ENCODE measurements at places on chromosomes 1 and 21.
A peak's percentile ranks its signal among the peaks of the same experiment; 100 is the strongest.

GRCh38 chr21:45074048-45074817, at the start of gene ADARB1:
TSS of gene ADARB1 (plus strand) at chr21:45074580. CDS start at chr21:45171657, 97,077 bp downstream.
- DNase-seq = no peak

DNA sequence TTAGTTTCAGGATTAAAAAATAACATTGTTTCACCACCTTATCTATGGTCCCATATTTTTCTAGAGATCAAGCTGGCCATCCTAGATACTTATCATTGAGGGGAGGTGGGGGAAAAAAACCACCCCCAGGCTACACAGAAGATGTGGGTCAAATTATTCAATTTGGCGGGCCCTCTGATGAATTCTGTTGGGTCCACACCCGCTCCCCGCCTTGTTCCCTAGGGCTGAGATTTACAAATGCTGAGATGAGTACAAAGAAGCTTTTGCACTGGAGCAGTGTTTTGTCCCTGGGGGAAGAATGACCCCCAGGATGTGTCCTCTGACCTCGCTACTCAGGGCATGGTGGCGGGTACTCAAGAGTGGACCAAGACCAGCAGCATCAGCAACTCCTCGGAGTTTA, 246.9 kb upstream of the TMEM51 start:
- no peak for DNase-seq

DNA sequence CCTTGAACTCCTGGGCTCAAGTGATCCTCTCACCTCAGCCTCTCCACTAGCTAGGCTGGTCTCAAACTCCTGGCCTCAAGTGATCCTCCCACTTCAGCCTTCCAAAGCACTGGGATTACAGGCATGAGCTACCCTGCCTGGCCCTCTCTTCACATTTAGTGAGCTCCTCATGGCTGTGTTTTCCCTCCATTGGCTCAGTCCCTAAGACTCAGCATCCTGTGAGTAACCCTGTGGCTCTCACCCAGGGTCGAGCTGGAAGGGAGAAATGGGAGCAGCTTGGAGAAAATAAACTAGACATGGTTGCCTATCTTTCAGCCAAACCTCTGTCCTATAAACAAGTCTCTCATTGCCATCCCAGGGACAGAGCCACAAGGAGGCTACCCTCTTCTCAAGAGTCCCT, 17.5 kb downstream of the NCF2 start:
- DNase-seq = no peak

DNA sequence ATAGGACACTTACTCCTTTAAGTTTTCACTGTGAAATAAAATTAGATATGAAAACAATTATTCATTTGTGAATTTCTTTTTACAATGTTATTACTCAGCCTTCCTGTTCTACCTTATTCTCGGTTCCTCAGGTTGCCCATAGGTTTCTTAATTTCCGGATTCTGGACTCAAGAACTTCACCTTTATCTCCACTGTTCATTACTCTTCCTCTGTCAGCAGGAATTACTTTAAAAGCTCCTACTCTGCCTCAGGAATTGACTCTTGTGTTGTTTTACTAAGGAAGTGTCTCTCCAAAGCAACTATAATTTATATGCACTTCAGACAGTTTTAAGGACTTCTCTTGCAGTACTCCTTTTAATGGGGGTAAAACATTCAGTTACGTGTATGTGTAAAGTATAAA, 123.8 kb downstream of the OSBPL9 start:
- DNase-seq = no peak

- no peak for DNase-seq
Observed at GRCh38 chr1:222706815-222707214, 5.5 kb downstream of the AIDA start.

- DNase-seq = no peak
Observed at GRCh38 chr1:44263568-44264450, 50.5 kb downstream of the DMAP1 start.

DNA sequence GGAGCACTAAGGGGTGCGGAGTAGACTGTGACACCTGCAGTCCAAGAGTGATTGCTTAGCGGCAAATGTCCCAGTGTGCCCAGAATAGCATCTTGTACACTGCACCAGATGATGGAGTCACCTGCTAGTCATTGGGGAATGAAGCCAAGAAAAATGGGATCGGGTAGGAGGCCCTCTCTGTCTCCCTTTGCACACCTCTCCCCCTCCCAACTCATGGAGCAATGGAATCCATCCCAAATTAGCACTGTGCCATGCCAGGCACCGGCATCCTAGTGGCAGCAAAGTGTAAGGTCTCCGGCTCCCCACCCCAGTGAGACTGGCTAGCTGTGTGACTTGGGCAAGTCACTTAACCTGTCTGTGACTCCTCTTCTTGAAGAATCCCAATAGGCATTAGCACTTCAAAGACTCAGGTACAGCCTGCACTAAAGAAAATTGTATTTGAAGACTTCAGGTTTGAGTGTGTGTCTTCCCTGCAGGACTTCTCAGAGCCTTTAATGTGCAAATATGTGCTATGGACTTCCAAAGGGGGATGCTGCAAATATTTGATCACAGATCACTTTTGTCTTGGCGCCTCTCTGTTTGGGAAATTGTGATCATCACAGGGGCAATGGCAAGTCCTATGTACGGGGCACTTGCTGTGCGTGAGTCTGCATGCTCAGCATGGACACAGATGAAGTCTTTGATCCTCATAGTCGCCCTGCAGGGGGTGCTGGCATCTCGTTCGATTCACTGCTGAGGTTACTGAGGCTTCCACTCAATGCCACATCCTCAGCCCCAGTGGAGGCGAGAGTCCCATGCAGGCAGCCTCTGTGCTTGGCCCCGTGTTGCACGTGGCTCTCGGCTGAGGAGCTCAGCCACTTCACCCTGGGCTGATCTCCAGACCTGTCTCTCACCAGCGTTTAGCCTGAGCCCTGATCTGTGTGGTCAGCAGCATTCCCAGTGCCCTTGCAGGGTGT, 272.9 kb upstream of the C1orf174 start:
- DNase-seq = no peak

- DNase-seq = no peak
Observed at GRCh38 chr1:215358356-215358755, 208.7 kb upstream of the KCTD3 start.

GRCh38 chr1:178796013-178796412, 71.0 kb downstream of the RALGPS2 start:
- no peak for DNase-seq

GRCh38 chr21:35338881-35339632, 290.0 kb upstream of the RUNX1 start:
- no peak for DNase-seq

GRCh38 chr21:32184065-32184464, 94.8 kb downstream of the MIS18A start:
- DNase-seq = no peak

GRCh38 chr1:171256940-171257606, 8.8 kb downstream of the FMO1 start:
- DNase-seq = no peak

GRCh38 chr1:246698466-246699094, 25.6 kb upstream of the SCCPDH start:
- DNase-seq = no peak

- no peak for DNase-seq
Observed at GRCh38 chr1:199087144-199087543, 448.3 kb downstream of the PTPRC start.

DNA sequence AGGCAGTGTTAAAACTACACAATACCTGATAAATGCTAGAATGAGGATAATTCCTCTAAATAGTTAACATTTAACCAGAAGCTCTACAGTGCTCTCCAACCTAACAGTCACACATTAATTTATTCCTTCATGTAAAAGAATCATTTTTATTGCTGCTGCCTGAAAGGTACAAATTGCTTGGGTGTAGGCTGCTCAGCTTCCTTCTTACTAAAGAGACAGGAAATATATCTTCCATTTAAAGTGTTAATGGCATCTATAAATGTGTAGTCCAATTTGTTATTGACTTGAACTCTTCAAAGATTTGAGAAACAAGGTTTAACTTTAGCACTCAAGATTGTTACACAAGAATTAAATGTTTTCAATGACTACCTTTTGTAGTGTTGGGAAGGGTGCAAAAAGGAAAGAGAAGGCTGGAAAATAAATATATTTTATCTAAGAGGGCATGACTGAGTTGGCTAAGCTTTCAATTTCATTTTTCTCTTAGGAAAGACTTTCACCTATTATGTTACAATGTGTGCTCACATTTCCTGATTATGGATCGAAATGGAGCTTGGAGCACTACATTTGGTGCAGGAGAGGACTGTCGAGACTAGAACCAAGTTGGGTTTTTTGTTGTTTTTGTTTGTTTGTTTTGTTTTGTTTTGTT, 105.5 kb upstream of the CACYBP start:
- DNase-seq = no peak

DNA sequence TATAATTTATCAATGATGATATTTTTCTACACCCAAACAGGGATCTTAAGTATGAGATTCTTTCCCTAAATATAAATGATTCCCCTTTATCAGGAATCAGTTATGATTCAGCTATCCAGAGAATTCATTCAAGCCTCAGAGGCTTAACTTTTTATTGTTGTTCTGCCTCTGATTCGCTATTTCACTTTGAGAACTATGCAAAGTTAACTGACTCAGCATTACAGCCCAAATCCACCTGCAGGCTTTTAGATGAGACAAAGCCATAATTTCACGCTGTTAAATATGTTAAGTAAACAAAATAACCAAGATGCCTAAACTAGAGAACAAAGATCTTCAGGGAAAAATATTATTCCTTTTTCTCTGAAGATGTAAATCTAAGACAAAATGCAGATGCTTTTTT, 8.5 kb downstream of the SCYL3 start:
- DNase-seq = no peak

DNA sequence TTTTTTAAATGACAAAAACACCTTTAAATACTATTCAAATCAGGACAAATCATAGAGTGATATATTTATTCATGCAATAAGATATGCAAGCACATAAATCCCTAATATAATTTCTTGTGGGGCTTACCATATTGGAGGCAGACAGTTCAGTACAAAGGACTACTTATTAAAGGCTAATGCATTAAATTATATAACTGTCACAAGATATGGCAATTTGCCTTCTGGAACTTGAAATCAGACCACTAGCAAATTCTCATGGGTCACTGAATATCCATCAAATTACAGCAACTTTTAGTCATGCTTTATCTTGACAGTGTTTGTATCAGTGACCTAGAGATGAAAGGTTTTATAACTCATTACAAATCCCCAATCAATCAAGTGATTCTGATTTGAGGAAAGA, 54.1 kb upstream of the NCAM2 start:
- DNase-seq = no peak

DNA sequence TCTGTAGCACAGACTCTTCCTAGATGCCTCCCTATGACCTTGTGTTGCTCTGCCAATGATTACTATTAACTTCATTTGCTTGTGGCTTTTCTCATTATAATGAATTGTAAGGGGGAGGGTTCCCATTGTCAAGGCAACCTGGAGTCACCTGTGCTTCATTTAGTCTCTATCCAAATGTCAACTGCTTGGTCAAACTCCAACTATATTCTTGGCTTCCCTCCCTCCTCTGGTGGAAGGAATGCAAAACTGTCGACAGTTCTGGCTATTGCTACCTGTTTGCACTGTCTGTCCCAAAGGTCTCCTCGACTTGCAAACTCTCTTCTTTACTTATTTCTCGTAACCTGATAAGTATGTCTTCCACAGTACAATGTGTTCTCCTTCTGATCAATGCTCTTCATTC, 100.3 kb downstream of the CACNA1E start:
- no peak for DNase-seq

- no peak for DNase-seq
Observed at GRCh38 chr1:154865442-154866256, 4.4 kb downstream of the KCNN3 start.

DNA sequence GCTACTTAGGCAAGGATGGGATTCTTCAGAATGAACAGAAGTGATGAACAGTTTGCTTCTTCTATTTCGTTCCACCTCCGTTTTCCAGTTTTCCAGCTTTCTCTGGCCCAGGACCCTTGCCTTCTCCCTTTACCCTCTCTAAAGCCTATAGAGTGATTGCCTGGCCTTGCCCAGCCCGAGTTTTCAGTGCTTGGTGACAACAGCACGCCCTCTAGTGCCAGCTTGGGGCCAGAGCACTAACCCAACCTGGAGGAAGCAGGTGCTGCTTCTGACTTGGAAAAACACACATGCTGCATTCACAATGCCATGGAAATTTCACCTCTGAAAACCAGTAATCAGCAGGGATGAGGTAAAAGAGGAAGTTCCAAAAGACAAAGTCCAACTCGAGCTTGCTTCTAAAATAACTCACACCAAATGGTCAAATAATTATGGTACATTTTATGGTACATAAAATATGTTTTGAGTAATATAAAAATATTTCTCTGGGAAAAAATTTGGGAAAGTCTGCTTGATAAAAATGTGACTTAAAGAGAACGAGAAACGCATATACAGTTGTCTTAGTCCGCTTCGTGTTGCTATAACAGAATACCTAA, 26.1 kb downstream of the UBE2T start:
- peak; percentile 57 for DNase-seq

DNA sequence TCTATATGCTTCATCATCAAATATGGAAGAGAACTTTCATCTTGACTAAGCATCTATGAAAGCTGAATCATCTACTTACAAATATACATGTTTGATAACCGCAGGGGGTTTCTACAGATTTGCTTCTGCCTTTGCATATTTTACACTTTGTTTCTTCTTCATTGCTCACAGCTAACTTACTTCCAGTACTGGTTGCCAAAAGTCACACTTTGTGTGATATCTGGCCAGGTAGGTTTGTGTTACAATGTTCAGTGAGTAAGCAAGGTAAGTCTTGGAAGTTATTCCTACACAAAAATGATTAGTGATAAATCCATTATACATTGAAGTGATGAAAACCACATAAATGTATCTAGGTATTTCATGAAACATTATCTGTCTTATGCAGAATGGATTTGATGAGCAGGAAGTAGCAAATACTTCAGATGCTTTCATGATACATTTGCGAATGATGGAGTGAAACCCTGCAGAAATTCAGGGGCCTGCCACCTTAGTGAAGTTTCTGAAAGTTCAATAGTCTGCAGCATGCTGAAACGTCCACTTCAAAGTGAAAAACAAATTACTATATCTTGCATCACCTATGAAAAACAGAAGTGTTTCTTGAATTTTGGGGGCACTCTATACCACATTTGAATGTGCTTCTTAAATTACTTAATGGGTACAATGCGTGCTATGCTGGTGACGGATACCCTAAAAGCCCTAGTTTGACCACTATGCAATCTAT, 187.3 kb downstream of the ATP6V1G3 start:
- DNase-seq = no peak

GRCh38 chr1:181545395-181545794, 62.1 kb downstream of the CACNA1E start:
- DNase-seq = no peak

GRCh38 chr1:180889325-180889724, 23.4 kb upstream of the KIAA1614 start:
- no peak for DNase-seq

Measured in stimulated activated CD8-positive, alpha-beta memory T cell treated with anti-CD3 and anti-CD28 coated beads, Interleukin-15, amount 100 ng/mL, for 48 hours (primary cell).